Kidney tubule cell (primary cell): ENCODE measurements at places on chromosomes 2 and 18.
A peak's percentile ranks its signal among the peaks of the same experiment; 100 is the strongest.

GRCh38 chr2:240250150-240250984, 109.9 kb upstream of the OTOS start:
- DNase-seq: no peak

DNA sequence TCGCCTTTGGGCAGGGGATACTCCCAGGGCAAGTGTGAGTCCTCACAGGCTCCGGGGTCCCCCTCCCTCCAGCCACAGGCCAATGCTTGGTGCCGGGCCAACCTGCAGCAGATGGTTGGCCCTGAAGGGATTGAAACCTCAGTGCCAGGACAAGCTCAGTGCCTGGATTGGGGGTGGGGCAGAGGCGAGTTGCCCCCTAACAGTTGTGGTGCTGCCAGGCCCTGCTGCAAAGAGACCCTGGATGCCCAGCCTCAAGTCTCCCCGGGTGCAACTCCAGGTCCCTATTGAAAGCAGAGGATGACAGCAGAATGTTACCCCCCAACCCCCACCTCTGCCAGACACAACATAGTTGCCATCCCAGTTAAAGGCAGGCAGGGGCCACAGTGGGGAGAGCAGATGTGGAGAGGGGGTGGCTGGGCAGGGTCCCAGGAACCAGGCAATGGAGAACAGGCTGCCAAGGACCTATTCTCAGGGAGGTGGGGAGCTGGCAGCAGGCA, 9.5 kb upstream of the RNF103 start:
- no peak for DNase-seq

DNA sequence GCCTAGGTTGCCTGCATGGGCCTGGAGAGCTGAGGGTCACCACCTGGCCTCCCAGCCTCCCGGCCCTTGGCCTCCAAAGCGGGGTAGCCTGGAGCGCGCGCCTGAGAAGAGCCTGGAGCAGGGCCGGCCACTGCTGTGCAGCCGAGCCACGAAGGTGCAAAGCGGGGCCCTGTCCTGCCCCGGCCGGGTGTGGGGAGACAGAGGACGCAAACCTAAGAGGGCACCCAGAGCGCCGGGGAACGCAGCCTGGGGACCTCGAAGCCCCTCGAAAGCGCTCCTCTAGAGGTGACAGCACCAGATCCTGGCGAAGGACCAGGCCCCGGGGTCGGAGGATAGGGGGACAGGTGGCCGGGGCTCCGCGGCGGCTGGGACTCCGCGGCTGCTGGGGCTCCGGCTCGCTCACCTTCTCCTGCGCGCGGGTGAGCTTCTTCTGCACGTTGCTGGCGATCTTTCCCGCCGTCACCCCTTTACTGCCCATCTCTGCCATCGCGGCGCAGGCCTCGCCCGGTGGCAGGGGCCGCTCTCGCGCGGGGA, 430 bp downstream of the BIN1 start:
- peak; percentile 38 for DNase-seq

DNA sequence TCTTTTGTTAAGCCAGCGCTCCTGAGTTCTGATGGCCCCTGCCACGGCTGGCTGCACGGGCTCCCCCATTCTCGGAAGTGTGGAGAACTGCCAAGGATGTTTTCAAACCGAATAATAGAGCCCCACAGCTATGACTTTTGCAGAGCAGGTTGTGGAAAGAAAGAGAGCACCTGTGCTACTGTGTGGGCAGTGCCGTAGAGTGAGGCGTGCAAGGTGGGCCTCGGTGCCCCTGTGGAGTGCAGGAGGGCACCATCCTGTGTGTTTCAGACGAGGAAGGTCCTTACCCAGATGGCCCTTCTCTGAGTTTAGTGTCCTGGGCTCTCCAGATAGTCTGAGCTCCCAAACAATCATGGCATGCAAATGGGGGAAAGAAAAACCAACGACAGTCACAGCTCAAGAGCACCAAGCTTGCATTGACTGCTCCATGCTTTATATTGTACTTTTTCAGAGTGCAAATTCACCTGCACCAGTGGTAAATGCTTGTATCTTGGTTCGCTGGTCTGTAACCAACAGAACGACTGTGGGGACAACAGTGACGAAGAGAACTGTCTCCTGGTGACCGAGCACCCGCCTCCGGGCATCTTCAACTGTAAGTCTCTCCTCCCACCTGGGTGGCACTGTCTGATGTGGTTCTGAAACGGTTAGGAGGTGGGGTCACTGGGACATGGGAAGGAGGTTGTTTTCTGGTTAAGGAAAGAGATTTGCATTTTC, 219.4 kb downstream of the LDLRAD4 start:
- peak; percentile 26 for DNase-seq

GRCh38 chr2:212979046-212979612, 172.3 kb downstream of the IKZF2 start:
- no peak for DNase-seq

DNA sequence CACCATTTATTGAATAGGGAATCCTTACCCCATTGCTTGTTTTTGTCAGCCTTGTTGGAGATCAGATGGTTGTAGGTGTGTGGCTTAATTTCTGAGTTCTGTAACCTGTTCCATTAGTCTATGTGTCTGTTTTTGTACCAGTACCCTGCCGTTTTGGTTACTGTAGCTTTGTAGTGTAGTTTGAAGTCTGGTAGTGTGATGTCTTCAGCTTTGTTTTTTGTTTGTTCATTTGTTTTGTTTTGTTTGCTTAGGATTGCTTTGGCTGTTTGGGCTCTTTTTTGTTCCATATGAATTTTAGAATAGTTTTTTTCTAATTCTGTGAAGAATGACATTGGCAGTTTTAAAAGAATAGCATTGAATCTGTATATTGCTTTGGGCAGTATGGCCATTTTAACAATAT, 12.7 kb downstream of the GKN2 start:
- DNase-seq: no peak

GRCh38 chr18:65659912-65660311, 90.9 kb upstream of the CDH7 start:
- no peak for DNase-seq

DNA sequence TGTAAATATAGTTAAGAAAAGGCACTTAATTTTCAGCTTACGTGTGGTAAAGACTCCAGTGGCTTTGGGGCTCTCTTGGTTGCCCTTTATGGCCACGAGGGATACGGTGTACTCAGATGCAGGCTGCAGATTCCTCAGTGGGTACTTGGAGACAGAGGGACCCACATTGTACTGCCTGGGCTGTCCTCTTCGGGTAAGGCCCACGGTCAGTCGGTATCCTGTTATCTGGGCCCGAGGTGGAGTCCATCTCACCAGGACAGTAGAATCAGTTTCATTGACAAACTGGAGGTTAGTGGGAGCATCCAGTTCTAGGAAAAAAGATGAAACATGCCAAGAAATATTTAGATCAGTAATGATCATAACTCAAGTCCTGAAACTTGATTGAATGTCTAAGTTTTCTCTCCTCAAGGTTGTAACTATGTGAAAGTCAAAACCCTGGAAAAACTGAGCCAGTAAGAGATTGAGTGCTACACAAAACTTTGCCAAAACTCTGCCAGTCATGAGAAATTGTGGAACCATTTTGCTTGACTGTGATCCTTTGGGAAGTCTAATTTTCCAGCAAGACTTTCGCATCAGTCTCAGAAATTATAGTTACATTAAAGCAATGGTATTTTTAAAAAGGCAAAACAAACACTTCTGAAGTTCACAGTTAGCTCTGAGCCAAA, 31.4 kb downstream of the FN1 start:
- no peak for DNase-seq

GRCh38 chr2:203052539-203052938, 37.9 kb downstream of the NBEAL1 start:
- DNase-seq: no peak

- DNase-seq: no peak
These were observed 188.4 kb downstream of the LOXHD1 start for GRCh38 chr18:46468426-46469180.

GRCh38 chr18:49788327-49788898, 24.9 kb downstream of the ACAA2 start:
- peak; percentile 68 for DNase-seq

- DNase-seq: no peak
These were observed 1503.9 kb downstream of the DPP10 start for GRCh38 chr2:115946341-115946740.

DNA sequence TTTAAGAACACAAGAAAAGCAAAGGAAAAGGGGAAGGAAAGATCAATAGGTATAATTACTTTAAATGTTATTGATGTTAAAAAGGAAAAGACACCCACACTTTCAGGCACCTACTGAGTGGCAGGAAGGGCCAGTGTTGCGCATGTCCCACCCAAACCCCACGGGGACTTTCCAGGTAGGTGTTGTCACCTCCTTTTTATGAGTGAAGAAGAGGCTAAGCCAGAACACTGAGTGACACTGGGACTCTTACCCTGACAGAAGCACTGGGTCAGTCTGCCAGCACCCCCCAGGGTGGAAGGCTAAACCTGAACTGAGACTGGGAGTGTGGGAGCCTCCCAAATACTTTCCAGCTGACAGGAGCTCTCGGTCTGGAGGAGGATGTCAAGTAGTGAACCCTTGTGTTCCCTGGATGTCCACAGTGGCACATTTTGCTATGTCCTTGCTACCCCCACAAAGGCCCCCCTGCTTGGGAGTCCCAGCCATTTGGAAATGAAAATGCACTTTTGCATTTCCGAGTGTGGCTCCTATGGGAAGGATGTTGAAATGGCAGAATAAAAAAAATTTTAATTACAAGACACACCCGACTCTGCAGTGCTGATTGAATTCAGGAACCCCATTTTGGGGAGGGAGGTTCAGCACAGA, 90.9 kb upstream of the SMAD2 start:
- DNase-seq: no peak

DNA sequence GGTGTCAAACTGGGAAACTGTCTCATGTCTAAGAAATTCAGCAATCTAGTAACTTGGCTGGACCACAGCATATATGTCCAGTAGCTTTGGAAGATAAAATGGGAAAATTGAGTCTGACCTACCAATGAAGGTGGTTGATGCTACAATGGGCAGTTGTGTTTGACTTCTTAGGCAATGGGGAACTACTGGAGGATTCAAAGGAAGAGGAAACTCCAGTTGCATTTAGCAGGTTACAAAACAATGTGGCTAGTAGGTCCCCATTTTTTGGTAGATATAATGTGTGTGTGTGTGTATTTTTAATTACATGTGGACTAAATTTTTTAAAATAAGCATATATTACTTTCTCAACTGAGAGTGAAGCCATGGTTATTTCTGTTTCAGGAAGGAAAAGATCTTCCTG, 427.7 kb downstream of the NBAS start:
- DNase-seq: no peak

DNA sequence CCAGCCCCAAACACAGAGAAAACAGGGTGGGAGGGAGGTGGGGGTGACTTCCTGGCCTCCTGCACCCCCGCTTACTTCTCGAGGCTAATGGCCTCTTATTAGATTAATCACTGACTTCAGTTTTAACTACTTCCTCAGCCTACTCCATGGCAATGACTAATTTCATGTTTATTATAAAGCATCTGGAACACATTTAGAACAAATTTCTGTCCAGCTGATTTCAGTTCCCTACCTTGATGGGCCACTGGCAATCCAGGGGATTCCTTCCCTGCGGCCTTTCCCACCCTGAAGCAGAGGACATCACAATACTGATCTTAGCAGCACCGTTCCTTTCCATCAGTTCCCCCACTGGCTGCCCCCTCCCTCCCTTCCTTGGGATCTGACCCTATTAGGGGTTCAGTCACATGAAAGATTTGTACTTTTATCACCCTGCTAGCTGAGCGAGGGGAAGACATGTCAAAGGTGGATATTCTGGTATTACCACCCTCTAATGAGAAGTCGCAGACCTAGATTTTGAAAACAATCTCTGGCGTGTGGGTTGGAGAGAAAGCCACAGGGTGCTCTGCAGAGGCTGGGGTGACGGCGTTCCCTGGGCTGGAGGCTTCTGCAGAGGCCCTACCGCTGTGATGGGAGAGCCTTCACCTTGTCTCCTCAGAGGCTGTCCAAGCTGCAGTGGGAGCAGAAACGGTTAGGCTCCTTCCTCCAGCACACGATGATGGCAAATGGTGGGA, 67.6 kb downstream of the KIAA2012 start:
- no peak for DNase-seq

DNA sequence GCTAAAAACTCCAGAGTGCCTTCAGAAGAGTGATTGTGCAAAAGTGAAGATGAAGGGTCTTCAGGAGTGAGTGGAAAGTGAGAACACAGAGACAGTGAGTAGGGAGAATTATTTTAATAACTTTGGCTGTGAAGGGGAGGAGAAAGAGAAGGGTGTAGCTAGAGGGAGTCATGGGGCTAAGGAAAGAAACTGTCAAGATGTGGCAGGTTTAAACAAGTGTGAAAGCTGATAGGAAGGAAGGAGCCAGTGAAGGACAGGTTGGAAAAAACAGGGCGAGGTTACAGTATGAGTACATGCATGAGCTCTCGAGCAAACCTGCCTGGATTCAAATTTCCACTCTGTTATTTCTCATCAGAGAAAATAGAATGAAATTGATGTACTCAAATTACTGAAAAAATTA, 17.8 kb downstream of the IL1F10 start:
- no peak for DNase-seq

- DNase-seq: peak; percentile 22
These were observed 9.0 kb downstream of the CCDC68 start for GRCh38 chr18:54950221-54950620.

DNA sequence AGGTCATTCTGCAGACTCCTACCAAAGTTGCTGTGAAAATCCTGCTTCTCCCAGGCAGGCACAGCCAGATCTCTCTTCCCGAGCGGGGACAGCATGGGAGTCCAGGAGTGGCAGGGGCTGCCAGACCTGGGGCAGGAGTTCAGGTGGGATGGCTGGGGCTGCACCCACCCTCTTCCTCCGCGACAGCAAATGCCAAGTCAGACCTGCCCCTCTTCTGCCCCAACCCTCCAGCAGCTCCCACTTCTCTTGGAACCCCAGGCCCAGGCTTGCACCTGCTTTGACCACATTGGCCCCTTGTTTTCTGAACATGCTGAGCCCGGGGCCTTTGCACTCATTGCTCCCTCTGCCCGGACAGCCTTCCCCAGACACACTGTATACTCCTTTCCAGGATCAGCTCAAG, 288.2 kb upstream of the HS6ST1 start:
- DNase-seq: no peak

DNA sequence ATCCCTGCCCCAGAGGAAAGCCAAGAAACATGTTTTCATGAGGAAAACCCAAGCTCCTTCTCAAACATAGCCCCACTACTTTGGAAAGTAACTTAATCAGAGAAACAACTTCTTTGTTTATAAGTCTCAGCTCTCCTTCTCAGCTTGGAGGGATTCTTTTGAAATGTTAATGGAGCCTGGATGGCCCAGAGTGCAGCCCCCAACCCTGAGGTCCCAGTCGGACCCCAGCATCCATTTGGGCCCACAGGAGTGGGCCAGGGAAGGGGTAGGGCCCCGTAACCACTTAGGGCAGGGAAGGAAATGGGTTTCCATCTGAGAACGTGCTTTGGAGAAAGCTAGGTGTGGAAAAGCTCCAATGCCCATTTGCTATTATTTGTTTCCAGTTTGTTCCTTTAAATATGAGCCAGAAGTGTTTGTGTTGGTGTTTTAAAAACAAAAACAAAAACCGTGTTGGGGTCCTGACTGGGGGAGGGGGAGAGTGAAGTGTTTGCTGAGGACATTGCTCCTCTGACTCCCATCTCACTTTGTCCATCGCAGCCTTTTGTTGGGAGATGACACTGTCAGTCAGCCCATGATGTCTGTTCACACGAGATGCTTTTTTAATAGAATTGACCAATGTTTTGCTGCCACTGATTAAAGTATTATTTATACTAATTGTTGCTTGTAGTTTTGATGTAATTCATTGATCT, 1.6 kb upstream of the HOXD3 start:
- DNase-seq: no peak

- no peak for DNase-seq
These were observed 24.0 kb upstream of the LPIN1 start for GRCh38 chr2:11722292-11723060.
